Fibroblast of lung (primary cell): ENCODE measurements at places on chromosomes 7 and 10. TPM values are rescaled to one million over a fixed set of nuclear protein-coding genes. Genes with fewer than 3 reads are reported as not detected.
A peak's percentile ranks its signal among the peaks of the same experiment; 100 is the strongest.

DNA sequence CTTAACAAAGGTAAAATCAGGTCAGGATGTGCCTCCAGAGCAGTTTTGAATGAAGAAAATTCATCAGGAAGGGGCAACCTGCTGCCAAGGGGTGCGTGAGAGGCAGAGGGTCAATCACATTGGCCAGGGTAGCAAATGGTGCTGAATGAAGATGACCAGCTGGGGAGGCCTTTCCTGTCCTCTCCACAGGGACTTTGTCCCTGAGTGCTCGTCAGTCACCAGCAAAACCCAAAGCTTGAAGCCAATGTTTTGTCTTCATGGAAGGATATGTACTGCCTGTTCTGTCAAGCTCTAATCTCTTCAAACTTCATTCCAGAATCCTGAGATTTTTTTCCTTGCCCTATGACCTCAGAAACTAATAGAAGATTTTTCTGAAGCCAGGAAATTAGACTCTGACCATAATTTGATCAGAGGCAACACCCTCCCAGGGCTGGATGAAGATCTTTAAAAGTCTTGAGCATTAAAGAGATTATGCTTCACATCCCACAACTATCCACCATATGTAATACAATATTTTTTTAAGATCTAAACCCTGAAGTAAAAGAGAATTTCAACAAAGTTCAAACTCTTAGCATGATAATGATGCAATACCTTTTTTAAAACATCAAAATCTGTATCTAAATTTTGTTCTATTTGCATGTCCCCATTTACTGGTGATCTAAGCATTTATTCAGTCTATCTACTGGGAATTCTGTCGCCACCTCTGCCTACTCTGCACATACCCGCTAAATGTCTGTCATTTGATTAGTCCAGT lies 243.0 kb downstream of the SNX13 start:
- no peak for DNase-seq

- no peak for DNase-seq
Measured at GRCh38 chr7:77831481-77831880, 32.9 kb downstream of the PHTF2 start.

Gene CTNNA3
- total RNA-seq: under 0.01 TPM in 1 of 2 replicates, not detected in the other

DNA sequence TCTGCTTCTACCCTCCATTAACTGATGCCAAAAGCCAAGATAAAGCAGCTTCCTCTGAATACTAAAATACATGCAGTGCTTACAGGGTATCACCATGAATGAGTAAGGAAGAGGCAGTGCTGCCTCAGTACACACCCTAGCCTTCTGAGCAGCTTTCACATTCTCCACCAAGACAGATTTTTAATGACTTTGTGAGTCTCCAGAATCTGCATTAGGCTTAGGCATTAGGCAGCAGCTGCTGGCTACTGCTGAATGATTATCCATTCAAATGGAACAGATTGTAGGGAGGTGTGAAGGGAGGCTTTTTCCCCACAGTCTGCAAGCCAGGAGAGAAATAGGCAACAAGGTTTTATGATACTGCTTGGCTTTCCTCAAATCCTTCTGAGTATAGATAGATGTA lies 1226.7 kb upstream of the LRRN3 start:
- DNase-seq: no peak

DNA sequence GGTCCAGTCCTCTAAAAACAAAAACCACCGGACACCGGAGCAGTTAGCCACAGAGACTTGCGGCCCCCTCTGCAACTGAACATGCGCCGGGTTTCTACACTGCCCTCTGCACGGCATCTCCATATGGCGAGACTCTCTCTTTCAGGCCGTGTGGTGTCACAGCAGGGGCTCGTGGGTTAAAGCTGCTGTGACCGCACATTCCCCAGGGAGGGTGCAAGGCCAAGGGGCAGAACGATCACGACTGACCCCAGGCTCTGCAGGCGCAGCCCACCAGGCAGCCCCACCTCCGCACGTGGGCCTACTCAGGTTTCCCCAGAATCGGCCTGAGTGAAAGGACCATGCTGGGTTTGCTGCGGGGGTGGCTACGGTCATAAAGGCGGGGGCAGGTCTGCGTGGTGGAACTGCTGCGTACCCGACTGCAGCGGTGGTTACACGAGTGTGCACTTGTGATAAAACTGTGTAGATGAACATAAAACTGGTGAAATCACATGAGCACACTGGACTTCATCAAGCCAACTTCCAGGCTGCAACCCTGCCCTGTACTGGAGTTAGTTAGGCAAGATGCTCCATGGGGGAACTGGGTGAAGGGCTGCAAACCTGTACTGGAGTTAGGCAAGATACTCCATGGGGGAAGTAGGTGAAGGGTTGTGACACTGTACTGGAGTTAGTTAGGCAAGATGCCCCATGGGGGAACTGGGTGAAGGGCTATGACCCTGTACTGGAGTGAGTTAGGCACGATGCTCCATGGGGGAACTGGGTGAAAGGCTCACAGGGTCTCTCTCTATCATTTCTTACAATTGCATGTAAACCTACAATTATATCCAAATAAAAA lies 81.4 kb upstream of the PPP2R2D start:
- DNase-seq: no peak

DNA sequence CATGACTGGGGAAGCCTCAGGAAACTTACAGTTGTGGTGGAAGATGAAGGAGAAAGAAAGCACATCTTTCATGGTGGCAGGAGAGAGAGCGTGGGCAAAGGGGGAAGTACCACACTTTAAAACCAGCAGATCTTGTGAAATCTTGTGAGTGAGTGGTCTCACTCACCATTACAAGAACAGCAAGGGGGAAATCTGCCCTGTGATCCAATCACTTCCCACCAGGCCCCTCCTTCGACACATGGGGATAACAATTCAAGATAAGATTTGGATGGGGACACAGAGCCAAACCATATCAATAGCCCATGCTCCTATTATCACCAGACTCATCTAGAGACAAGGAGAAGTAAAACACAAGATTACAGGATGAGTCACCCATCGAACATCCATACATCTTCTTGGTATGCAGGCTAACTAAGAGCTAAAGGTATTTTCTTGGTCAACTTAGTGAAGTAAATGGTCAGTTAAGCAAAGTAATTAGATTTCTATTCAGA lies 55.3 kb upstream of the YAE1 start:
- DNase-seq: peak; percentile 81

Gene LIPF
- total RNA-seq: not detected in 2 replicates

DNA sequence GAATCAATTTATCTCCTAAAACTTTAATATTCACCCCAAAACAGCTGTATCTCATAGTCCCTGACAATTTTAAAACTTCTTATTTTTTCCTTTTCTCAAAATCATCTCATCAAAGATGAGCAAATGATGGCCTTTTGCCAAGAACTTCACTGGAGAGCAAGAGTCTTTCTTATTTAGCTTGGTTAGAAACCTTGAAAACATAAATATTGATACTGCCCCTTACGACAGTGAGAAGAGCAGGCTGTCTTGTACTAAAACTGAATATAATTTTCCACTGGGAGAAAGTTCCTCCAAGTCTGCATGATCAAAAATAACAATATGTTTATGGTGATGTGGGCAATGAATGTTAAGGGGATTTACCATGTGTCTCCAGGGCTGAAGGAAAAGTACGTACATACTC lies 109.0 kb downstream of the COL28A1 start:
- no peak for DNase-seq

DNA sequence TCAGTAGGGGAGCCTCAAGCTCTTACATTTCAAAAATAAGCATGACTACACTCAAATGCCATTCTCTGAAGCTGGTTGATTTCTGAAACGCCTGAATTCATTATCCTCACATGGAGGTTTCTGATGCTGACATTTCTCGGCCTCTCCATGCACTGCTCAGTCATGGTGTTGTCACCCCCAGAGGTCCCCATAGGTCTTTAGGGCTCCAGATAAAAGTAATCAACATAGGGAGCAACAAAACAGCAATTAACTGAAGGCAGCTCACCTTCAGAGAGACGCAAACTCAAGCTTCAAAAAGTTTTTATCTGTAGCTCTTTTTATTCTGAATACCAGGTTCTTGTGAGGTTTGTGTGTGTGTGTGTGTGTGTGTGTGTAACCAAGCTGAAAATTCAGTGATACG lies 223.2 kb upstream of the LRRN3 start:
- DNase-seq: peak; percentile 21

DNA sequence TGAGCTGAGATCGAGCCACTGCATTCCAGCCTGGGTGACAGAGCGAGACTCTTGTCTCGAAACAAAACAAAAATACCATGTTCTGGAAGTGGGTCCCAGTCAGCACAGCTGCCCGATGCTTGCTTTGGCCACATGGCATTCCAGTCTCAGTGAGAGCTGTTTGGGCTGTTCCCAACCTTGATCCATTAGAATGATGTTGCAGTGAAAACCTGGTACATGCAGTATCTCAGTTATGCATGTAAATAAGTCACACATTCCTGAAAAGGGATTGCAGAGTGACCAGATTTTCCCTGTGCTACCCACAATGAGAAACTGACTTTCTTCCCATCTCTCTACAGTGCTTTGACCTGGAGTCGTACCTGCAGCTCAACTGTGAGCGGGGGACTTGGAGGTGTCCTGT lies 15.4 kb downstream of the ZMIZ2 start:
- DNase-seq: no peak

DNA sequence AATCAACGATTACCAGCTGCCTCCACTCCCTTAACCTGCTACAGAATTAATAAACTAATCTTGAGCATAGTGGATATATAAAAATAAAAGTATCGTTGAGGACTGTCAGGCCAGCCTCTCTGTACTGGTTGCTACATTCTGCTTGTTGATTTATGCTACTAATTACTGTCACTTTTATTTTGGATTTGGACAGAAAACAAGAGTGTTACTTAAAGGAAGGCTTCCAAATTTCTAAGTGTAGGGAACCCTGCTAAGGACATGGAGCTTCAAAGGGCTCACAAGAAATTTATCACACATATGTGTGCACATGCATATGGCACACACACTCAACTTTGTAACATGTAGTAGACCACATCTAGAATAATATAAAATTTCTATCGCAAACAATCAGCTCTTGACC lies 141.2 kb upstream of the ANKRD1 start:
- no peak for DNase-seq

DNA sequence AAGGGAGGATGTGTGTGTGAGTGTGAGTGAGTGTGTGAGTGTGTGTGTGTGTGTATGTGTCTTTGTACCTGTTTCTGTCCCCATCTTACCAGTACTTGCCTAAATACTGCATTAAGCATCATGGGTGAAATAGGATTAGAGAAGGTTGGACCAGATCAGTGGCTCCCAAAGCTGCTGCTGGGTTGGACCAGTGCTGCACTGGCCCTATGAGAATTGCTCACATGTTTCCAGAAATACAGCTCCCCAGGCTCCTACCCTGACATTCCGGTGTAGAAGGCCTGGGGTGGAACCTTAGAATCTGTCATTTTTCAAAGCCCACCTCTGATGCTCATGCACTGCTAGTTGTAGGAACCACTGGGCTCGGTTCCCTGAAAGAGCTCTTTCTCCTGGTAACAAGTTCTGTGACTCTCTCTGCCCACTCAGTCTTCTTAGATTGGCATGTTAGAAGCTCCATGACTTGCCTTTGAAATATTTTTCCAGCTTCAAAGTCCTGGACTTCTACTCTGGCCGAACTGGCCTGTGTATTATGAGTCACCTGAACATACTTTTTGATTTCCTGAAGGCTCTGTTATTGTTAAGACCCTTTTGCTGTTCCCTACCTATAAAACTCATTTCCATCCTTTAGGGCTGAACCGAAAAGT lies 224.7 kb downstream of the CUX1 start:
- peak; percentile 18 for DNase-seq

- DNase-seq: peak; percentile 60
Measured at GRCh38 chr10:22598478-22598877, 115.9 kb downstream of the PIP4K2A start.

Gene IFIT3
- 23.6 and 33.5 TPM in 2 replicates for total RNA-seq

- peak; percentile 56 for DNase-seq
Measured at GRCh38 chr10:19592276-19592675, 224.0 kb upstream of the PLXDC2 start.

GRCh38 chr10:118358327-118358726 lies 16.2 kb upstream of the FAM204A start:
- DNase-seq: no peak

GRCh38 chr10:3542185-3542611 lies 242.8 kb downstream of the KLF6 start:
- DNase-seq: peak; percentile 66

GRCh38 chr10:72889391-72889831 lies 4.1 kb upstream of the OIT3 start:
- DNase-seq: peak; percentile 28

Gene TFR2
- under 0.01 TPM in 1 of 2 replicates, not detected in the other for total RNA-seq

DNA sequence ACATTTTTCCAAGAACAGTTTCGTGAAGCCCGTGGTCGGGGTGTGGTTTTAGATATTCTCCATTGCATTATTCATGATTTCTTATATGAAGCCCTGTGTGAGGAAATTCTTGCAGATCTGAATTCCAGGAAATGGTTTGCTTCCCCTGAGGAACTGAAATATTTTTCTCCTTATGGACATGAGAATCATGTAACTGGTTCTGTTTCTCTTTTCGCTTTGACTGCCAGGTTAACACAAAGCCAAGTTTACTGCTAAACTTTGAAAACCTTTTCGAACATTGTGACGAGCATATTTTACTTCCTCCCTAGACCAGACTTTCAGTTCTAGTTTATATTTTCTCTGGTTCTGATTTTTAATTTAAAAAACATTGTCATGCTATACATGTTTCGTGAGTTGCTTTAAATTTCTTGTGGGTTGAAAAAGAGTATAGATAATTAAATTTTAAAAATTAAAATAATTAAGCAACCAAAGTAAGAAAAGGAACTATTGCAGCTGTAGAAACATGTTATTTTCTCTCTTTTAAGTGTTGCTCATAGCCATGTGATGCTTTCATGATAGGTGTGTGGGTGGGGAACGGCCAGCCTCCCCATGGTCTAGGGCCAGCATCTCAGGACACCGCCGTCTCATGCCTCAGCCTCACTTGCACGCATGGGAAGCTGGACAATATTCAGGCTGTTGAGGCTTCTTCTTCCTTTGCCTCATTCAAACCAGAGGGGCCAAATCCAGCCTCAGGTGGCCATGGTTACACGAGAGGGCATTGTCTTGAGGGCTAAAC lies 97.1 kb downstream of the CREB5 start:
- DNase-seq: no peak

Gene BEND7
- total RNA-seq: 9.2 and 10.6 TPM in 2 replicates

- no peak for DNase-seq
Measured at GRCh38 chr10:48504141-48504885, 100.6 kb downstream of the ARHGAP22 start.

GRCh38 chr7:90579181-90579688 lies 16.9 kb upstream of the CDK14 start:
- peak; percentile 75 for DNase-seq

Gene C10orf90
- 0.17 TPM in 1 of 2 replicates, not detected in the other for total RNA-seq

Gene RGR
- not detected in 2 replicates for total RNA-seq

DNA sequence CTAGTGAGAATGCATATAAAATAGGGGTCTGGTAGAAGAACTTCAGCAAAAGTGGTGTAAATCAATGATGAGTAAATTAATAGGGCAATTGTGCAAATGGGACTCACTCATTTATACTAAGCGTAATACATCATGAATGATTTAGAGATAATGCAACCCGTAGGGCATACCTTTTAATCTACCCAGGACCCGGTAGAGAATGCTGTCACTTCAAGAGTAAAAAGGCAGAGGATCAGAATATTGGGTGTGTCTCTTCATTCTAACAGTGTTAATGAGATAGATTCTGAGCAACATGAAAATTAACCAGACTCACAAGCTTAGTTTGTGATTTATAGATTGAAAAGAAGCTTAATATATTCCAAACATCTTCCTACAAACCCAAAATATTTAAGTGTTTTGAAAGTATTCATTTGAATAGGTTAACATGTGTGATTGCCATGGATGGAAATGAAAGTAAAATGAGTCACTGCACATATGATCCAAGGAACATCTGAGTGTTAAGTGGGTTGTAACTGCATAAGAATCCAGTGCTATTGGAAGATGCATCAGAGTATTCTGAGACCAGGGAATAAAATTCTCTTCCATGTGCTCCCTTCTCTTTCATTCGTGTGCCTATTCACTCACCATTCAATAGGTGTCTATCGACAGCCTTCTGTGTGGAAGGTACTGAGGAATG lies 690.6 kb downstream of the AUTS2 start:
- DNase-seq: peak; percentile 35

Gene CCT6A
- total RNA-seq: 158 and 168 TPM in 2 replicates
